ENCODE measurements at places on chromosomes 16 and 17.

GRCh38 chr17:66002063-66002585 lies 189.8 kb downstream of the CEP112 start:
- no peak for DNase-seq

- DNase-seq: no peak
Observed at GRCh38 chr16:55892821-55893220, 17.6 kb upstream of the CES5A start.

DNA sequence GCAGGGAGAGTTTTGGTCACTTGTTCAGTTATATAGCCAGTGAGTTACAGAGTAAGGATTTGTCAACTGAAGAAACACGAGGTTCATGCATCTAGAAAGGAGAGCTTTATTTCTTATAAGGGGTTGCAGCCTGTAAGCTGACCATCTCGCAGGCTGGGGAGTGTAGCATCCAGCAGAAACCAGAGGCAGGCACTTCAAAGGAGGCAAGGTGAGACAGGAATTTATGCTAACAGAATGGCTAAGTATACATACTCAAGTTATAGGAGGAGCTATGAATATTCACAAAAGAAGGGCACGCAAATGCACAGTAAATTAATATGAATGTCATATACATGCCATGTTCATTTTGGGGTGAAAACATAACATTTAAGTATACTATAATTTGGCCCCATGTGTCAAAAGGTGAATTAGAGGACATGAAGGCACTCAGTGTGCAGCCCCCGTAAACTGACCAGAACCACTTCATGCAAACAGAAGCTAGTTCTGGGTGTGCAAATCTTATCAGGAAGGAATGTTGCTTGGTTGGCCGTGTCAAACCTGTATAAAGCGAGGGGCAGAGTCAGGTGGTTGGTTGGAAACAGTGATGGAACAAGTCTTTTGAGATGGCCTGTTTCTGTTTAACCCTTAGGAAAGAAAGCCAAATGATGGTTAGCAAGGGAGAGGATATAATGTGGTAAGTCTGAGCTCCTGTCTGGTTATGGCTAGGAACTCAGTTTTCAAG lies 97.0 kb downstream of the GRIN2A start:
- DNase-seq: no peak

DNA sequence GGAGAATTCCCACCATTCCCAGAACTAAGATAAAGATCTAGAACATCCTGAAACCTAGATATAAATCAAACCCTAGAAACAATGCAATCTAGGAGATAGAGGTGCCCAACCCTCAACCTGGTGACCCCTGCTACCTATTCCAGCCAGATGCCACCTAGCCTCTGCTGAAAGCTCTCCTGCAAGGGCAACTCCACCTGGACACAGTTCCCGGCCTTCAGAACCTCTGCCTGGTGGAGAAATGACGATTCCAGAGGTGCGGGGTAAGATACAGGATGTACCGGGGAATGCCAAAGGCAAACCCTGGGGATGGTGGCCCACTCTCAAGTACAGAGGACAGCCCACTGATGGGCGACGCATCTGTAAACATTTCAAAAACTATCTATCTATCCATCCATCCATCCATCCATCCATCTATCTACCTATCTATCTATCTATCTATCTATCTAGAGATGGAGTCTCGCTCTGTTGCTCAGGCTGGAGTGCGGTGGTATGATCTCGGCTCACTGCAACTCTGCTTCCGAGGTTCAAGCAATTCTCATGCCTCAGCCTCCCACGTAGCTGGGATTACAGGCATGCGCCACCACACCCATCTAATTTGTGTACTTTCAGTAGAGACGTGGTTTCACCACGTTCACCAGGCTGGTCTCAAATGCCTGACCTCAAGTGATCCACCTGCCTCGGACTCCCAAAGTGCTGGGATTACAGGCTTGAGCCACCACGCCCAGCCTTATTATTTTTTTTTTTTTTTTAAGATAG lies 19.0 kb downstream of the MEAK7 start:
- DNase-seq: no peak

DNA sequence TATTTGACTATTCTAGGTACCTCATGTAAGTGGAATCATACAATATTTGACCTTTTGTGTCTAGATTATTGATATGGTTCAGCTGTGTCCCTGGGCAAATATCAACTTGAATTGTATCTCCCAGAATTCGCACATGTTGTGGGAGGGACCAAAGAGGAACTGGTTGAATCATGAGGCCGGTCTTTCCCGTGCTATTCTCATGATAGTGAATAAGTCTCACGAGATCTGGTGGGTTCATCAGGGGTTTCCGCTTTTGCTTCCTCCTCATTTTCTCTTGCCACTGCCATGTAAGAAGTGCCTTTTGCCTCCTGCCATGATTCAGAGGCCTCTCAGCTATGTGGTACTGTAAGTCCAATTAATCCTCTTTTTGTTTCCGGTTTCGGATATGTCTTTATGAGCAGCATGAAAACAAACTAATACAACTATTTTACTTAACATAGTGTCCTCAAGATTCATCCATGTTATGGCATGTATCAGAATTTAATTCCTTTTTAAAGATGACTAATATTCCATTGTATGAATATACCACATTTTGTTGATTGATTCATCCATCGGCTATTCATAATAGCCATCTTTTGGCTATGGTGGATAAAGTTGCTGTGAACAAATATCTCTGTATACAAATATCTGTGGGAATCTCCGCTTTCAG lies 129.1 kb downstream of the FTO start:
- DNase-seq: no peak

Data from stimulated activated CD4-positive, alpha-beta T cell treated with anti-CD3 and anti-CD28 coated beads, Interleukin-12 subunit alpha, Interleukin-12 subunit beta, amount 100 ng/mL, for 48 hours (primary cell).